C1 segment of cervical spinal cord (tissue), 14 donors: ENCODE measurements at places on chromosomes 7 and 10.

- no peak for DNase-seq
Measured at GRCh38 chr10:88149906-88150305, 286.5 kb downstream of the PTEN start.

DNA sequence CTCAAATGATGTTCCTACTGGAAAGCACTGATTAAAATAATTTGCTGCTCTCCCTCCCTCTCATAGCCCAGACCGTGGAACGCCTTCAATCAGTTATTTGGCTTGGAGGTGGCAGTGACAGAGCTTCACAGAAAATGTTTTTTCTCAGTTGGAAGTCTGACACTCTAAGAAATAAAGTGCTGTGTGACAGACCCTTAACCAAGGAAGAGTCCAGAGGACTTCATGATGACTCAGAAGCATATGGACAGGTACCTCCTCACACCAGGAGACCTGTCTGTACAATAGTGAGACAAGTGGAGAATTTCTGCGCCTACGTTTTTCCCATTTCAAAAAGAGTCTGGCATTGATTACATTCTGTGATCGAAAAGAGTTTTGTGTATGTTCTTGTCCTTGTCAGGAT, 295.5 kb downstream of the DOCK4 start:
- DNase-seq = no peak

GRCh38 chr7:21746949-21747348, 198.8 kb downstream of the CDCA7L start:
- no peak for DNase-seq

DNA sequence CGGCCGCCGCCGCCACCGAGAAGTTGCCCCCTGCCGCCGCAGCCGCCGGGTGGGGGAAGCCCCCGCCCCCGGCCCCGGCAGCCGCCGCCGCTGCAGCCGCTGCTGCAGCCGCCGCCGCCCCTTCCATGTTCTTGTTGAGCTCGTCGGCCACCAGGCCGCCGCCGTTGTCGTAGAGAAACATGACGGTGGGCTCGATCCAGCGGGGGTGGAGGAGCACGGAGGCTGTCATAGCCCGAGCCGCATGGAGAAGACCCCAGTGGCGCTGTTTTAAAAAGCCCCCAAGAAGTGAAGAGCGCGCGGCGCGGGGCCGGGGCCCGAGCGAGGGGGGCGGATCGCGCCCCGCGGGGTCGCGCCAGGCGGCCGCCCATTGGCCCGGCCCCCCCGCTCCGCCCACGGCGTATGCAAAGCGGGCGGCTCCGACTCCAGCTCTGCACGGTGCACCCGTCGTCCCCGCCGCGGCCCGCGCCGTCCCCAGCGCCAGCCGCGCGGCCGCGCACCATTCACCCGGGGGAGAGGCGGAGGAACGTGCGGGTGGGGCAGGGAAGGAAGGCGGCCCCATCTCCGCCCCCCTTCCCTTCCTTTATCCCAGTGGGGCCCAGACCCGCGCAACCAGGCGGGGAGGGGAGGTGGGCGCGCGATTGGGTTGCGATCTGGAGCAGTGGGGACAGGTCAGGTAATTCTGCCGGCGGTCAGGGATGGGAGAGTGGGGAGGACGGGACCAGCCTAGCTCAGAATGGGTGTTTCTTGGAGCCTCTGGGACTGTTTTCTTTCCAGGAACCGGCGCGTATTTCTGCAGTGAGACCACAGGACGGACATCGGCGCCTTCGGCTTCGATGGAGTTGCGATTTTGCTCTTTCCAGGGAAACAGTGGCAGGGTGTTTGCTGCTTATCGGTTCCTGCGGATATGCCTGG, at the start of gene HOXA13:
Gene HOXA13 (minus strand): TSS at position 243 of the 912 bp plus-strand sequence. CDS start 14 bp downstream, at position 229.
- no peak for DNase-seq

DNA sequence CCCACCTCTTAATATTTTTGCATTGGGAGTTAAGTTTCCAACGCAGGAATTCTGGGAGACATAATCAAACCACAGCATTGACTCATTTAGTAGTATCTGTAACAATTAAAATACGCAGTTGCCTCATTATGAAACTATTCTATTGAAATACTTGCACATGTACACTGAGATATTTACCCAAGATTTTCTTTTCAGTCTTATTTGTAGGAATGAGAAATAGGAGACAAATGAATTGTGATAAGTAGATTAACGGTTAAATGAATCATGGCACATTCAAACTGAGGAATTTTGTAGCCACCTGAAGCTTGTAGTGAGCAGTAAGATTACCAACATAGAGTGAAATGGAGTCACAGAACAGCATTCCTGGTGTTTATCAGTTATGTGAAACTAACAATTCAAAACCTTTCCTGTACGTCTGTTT, 18.1 kb downstream of the RP9 start:
- no peak for DNase-seq

DNA sequence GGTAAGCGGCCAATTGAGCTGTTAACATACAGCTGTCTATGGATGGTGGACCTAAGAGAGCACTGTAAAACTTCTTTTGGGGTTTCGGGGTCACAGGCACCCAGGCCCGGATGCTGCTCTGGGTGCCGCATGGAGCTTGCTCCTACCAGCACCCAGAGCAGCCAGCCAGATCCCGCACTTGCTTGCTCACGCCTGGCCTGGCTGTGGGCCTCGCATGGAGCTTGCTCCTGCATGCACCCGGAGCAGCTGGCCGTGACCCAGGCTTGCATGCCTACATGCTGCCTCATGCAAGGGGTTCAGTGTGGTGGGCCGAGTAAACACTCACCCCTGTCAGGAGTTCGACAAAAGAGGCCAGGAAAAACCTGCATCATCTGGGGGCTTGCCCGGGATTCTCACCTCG, 896.9 kb downstream of the SORCS1 start:
- DNase-seq = no peak

- DNase-seq = no peak
Measured at GRCh38 chr10:109956454-109957091, 33.3 kb upstream of the XPNPEP1 start.

DNA sequence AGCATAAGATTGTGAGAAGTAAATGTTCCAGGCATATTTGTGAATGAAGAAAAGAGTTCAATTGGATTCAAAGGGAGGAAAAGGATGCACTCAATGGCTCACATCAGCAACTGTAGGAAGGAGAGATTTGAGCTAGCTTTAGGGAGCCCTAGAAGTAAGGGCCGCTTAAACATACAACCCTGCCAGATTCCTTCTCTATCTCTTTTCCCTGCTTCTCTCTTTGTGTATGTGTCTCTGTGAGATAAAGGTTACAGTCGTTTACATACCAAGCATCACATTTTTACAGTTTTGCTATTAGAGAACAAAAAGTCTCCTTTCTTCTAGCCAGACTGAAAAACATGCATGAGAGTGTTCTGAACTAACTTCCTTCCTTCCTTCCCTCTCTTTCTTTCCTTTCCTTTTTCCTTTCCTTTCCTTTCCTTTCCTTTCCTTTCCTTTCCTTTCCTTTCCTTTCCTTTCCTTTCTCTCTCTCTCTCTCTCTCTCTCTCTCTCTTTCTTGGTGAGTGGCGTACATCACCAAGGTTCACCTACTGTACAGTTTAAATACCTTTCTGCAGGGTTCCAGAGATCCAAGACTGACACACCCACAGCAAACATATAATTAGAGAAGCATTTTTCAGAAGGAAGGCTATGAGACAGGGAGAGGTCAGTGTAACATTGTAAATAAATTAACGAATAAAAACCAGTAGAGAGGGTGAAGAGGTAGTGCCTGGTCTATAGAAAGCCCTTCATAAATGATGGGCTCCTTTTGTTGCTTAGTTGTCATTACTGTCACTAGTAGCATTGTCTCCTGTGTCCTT, 240.4 kb downstream of the ARL4A start:
- DNase-seq = no peak

GRCh38 chr7:29771081-29771816, 35.1 kb upstream of the WIPF3 start:
- no peak for DNase-seq

GRCh38 chr7:69681181-69681580, 82.9 kb downstream of the AUTS2 start:
- no peak for DNase-seq
